Dorsolateral prefrontal cortex (tissue), 122 donors: ENCODE measurements at places on chromosomes 1 and 21.
A peak's percentile ranks its signal among the peaks of the same experiment; 100 is the strongest.

DNA sequence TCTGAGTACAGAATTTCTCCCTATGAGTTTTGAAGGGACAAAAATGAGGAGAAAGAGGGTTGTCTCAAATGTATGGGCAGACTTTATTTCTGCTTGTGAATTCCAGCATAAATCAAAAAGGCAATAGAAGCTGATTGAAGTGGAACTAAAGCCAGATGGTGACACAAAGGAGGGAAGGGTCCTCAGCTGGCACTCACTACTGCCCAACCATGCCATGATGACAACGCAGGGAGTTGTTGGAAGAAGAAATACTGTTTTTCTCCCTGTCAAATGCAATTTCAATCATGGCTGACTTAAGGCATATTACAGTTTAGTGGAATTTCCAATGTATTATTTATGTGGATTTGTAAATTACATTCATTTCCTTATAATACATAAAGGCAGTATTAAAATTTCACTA, 805.8 kb downstream of the ADGRL2 start:
- no peak for DNase-seq

DNA sequence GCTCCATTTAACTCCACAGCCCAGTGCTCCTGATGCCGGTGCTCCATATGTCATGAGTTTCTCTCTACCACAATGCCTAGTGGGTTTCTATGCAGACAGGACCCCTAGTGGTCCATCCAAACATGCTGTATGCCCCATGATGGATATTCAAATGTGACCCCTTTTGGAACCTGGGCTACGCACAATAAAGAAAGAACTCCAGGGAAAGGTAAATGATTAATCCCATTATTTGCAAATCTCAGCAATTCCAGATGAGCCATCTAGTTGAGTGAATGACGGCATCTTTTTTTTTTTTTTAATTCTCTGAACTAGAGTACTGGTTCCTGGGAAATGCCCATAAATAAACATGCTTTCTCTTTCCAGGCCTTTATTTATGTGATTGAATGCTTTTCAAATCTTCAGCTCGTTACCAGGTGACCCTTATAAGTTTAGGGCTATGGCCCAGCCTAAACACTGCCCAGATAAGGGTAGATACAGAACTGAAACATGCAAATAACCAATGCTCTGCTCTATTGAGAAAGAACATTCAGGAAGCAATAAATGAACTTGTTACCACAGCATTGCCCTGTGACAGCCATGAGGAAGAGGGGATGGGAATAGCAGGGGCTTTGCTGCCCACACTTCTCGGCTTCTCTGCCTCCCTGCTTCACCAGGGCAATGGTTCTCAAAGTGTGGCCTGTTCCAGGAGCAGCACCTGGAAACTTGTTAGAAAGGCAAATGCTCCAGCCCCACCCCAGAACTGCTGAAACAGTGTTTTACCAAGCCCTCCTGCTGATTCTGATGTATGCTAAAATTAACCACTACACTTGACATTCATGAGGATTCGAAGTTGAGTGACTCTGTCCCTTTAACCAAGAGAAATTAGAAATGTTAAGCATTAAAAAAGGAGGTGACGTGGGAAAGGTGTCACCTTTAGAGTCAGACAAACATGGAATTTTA, 151.7 kb downstream of the SEC16B start:
- DNase-seq = no peak

- peak; percentile 40 for DNase-seq
Measured at GRCh38 chr1:93616996-93617669, 64.5 kb downstream of the BCAR3 start.

DNA sequence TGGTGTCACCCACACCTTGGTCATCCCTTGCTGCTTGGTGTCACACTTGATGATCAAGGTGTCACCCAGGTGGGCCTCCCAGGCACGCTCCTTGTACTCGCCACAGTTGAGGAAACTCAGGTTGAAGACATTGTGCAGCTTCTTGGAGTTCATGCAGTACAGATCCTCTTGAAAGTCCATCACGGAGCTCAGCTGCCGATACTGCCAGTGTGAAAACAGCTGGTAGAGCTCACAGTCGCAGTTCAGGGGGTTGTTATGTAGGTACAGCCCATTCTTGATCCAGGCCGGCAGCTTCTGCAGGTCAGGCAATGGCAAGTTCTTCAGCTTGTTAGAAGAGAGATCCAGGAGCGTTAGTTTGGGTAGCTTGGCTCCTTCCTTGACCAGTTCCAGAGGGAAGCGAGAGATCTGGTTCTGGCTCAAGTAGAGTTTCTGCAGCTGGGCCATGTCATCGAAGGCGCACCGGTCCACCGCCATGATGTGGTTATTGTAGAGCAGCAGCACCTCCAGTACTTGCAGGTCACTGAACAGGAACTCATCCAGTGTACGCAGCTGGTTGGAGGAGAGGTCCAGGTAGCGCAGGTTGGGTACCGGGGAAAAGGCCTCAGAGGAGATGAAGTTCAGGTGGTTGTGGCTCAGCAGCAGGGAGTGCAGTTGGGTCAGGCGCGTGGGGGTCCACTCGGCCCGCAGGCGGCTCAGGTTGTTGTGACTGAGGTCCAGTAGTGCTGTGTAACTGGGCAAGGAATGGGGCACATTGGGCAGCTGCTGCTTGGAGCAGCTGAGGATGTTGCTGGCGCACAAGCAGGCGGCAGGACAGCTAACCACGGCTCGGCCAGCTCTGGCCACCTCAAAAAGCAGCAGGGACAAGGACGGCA, 1.3 kb downstream of the AMIGO1 start:
- no peak for DNase-seq

- no peak for DNase-seq
Measured at GRCh38 chr21:42653231-42654061, at the start of gene PDE9A. PDE9A (plus strand) TSS chr21:42653621; CDS start chr21:42653815, 194 bp downstream.

DNA sequence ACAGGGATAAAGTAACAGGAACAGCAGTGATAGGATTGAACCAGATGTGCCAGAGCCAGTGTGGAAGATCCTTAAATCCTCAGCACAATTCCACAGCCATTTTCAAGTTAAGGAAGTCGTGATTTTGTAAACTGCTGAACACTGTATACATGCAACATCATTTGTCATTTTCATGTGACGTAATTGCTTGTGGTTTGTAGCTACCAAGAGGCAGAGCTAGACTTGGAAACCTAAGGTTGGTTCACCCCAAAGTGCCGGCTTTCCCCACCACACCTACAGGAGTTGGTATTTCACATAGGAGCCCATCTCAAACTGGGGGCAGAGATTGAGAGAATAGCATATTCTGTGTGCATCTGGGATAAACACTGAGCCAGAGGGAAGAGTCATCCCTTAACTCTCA, 113.9 kb downstream of the CAPN8 start:
- no peak for DNase-seq

- no peak for DNase-seq
Measured at GRCh38 chr1:23023174-23023845, 4.0 kb downstream of the KDM1A start.

DNA sequence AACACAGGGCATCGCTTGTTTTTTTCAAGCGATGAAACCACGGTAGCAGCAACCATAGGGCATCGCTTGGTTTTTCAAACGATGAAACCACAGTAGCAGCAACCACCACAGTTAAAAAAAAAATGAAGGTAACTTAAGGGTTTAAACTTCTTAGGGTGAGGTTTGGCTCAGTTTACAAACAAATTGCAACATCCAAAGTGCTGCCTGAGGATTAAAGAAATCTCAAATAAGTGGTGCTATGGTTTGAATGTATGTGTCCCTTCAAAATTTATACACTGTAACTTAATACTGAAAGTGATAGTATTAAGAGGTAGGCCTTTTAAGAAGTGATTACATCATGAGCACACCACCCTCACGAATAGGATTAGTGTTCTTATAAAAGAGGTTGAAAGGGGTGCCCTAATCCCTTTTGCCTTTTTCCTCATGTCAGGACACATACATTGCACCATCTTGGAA, 6.4 kb upstream of the GBP5 start:
- DNase-seq = no peak

- no peak for DNase-seq
Measured at GRCh38 chr1:53905509-53905908, 11.5 kb downstream of the DIO1 start.

- no peak for DNase-seq
Measured at GRCh38 chr1:34057347-34058130, 107.5 kb downstream of the CSMD2 start.
